OCI-LY7 (cell line): ENCODE measurements at places on chromosomes 3 and 15.

DNA sequence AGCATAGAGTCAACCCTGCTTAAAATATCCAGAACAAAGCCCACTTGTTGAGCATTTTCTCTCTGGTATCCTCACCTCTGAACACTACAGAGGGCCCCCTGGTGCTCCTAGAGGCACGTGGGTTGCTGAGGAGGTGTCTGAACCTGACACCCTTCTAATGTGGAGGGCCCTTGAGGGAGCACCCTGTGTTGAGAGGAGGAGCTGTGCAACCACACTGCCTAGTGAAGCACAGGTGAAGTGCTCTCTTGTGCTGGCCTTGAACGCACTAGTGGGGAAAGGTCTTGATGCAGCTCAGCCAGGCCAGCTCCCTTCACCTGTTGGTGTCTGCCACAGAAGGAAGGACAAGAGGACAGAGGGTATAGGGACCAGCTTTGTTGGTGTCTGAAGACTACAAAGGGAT lies 51.9 kb downstream of the CCK start:
- no peak for DNase-seq

DNA sequence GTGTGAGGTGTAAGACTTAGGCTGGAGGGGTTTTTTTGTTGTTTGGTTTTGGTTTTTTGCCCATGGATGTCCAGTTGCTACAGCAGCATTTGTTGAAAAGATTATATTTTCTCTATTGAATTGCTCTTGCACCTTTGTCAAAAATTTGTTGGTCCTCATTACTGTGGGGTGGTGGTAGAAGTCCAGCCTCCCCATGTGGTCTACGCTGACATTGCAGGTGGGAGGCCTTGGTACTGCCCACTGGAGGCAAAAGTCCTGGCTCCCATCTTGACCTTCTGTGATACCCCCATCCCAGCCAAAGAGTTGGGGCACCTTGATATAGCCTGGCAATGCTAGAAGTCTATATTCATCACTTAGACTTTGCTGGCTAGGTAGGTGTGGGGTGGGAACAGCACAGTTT lies 5.4 kb upstream of the RAB6B start:
- DNase-seq = no peak

DNA sequence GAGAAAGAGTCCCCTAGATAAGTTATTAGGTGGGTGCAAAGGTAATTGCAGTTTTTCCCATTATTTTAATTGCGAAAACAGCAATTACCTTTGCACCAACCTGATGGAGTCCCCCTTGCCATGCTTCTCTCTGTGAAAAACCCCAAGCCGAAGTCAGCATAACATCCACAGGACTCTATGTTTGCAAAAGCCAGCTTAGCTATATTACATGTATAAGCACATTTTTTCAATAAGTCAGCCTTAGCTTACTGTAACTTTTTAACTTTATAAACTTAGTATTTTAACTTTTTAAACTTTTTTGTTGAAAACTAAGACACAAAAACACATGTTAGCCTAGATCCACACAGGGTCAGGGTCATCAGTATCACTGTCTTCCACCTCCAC lies 21.4 kb upstream of the MUC20 start:
- DNase-seq = no peak

DNA sequence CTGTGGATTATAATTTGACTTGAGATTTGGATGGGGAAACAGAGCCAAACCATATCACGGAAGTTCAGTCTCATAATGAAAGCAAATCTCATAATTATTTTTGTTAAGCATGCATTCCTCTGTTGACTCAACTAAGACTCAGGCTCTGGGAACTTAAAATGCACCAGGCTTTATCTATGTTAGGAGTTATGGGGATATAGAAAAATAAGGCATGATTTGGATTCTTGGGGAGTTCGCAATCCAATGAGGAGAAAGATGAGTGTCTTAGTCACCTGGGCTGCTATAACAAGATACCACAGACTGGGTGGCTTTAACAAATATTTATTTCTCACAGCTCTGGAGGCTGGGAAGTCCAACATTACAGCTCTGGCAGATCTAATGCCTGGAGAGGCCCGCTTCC lies 89.4 kb upstream of the TJP1 start:
- no peak for DNase-seq

DNA sequence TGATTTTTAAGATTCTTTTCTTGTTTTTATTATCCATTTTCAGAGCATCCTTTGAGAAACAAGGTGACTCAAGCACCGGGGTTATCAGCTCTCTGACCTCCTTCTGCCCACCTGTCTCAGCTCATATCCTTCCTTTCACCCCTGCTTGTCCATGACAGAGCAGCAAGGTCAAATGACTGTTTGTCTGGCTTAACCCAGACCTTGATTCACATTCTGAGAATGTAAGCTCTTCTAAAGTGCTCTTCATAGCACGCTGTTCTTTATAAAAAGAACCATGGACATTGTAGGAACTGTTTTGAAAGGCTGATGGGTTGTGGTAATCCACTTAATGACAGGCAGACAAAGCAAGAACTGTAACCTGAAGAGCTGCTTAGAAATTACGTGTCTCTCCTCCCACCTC lies 122.5 kb downstream of the CHST2 start:
- no peak for DNase-seq

DNA sequence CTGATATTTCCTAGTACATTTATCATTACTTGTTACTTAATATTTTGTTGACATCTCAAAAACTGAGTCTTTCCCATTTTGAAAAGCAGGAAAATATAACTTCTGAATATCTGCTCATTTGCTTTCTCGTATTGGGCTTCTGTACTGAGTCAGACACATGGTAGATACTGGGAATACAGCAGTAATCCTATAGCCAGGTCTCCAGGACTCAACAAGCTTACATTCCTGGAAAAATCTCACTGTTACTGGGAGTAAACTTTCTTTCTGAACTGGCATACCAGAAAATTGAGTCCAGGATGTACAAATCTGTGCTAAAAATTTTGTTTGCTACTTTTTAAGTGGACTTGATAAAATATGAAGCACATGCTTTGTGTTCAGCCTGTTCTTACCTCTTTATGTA lies 240.4 kb downstream of the RBMS3 start:
- no peak for DNase-seq

DNA sequence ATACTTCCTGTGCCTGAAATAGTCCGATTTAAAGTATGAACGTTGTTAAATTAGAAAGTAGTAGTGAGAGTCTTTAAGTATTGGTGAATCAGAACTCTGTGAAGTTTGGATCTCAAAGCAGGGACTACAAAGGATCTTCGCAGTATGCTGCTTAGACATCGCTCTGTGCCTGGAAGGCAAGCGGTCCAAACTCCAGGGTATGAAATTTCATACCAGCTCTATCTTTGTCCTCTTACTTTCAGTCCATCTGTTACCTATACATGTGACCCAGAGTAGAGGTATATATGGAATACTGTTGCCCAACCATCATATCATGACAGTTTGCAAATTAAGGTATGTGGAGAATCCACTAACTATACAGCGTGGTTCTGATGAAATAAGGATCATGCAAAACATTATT lies 34.5 kb downstream of the VPS8 start:
- no peak for DNase-seq

- no peak for DNase-seq
These were observed 66.6 kb upstream of the UMPS start for GRCh38 chr3:124663690-124664089.

DNA sequence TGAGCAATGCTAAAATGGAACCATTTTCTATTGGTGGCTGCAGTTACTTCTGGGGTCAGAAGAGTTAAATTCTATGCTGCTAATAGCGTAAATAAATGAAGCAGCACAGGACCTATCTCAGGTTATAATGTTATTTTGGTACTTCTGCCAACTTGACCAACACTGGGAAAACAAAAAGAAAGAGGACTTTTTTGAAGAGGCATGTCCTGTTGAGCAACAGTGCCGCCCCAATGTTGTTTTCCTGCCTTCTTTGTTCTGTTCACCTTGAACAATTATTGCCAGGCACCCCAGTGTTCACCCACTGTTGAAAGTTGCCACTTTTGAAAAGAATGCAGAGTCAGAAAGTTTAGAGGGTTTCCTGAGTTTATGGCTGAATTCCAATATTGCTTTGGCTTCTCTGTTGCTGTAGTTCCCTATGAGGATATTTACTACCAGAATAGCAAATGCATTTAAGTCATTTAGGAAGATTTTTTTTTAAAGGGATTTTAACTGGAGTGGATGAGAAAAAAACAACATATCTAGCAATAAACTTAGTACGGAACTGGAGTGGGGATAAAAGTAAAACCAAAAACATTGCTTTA lies 679.0 kb upstream of the DPPA4 start:
- no peak for DNase-seq

GRCh38 chr3:1943395-1944118 lies 155.1 kb upstream of the CNTN4 start:
- no peak for DNase-seq

GRCh38 chr3:133283958-133284807 lies 115.7 kb upstream of the BFSP2 start:
- DNase-seq = no peak

DNA sequence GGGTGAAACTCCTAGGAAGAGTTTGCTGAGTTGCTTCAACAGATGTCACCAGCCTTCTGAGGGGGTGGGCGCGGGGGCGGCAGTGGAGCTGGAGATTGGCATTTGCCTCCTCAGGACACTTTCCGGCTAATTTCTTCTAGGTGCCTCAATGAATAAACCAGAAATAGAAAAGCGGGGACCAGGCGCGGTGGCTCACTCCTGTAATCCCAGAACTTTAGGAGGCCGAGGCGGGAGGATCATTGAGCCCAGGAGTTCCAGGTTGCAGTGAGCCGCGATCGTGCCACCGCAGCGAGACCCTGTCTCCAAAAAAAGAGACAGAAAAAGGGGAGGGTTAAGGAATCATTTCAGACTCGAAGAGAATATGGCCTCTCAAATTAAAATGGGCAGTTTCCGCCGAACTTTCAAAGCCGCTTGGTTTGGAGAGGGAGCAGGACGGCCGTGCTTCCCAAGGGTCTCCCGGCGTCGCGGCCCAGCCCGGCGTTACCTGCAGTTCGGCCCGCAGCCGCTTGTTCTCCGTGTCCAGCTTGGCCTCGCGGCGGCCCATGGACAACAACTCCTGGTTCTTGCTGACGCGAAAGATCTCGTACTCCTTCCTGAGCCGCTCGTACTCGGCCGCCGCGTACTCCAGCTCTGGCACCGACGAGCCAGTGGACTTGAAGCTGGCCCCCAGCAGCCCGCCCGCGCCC lies 587 bp downstream of the NPHP3 start:
- no peak for DNase-seq

GRCh38 chr3:128279601-128279880 lies 126.3 kb downstream of the EEFSEC start:
- DNase-seq = no peak

GRCh38 chr3:168431491-168431890 lies 335.8 kb upstream of the GOLIM4 start:
- no peak for DNase-seq

- no peak for DNase-seq
These were observed 56.9 kb upstream of the VGLL3 start for GRCh38 chr3:87047852-87048251.

DNA sequence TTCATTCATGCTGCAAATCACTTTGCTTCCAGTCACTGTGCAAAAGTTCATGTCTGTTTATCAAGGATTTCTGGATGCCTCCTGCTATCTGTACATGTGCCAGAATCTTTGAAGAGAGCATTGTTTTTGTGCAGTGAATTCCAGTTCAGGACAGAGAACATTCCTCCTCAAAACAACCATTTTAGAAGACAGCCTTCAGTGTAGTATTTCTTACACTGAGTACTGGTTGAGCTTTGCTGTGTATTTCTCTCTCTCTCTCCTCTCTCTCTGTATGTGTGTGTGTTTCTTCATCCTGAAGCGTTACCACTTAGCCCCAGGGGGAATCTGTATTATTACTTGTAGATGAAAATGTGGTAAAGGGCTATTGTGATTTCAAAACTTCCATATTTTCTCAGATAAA lies 123.8 kb upstream of the CHL1 start:
- DNase-seq = no peak

DNA sequence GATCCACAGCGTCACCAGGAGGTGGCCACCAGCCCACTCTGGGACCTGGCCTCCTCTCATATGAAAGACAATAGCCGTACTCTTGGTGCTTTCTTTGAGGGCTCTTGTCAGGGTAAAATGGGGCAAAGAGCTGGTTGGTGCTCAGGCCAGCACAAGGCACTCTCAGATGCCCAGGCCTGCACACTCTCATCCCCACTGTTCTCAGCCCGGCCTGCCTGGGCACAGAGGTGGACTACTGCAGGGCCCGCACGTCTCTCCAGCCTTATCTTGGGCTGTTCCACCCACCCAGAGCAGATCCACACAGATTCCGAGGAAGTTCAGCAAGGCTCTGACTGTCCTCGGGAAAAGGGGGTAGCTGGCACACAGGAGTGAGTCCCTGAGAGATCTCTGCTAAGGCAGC lies 122.8 kb upstream of the PRR20G start:
- DNase-seq = no peak

DNA sequence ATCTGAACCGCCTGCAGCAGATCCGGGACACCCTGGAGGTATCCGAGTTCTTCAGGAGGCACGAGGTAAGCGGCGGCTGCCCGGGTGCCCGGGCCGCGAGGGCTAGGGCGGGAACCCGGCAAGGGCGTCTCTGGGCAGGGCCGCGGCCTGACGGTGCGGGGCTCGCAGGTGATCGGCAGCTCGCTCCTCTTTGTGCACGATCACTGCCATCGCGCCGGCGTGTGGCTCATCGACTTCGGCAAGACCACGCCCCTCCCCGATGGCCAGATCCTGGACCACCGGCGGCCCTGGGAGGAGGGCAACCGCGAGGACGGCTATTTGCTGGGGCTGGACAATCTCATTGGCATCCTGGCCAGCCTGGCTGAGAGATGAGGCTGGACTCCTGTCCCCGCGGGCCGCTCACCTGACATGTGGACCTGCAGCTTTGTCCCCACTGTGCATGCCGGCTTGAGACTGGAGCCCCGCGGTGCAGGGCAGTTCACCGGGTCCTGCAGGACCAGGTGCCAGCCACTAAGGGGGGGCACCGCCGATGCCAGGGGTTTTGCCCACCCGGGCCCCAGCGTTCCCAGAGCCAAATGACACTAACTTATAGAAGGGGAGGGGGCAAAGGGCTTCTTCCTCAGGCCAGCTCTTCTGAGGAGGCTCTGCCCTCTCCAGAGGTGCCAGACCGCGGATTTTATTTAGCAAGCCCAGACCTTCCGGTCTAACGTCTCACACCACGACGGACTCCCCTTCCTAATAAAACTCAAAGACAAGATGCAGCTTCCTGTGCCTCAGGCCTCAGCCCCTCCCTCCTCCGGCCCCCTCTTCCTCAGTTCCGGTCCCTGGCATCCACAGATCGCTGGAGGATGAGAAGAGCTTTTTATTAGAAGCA lies 9.4 kb downstream of the ITPKA start:
- DNase-seq = no peak

DNA sequence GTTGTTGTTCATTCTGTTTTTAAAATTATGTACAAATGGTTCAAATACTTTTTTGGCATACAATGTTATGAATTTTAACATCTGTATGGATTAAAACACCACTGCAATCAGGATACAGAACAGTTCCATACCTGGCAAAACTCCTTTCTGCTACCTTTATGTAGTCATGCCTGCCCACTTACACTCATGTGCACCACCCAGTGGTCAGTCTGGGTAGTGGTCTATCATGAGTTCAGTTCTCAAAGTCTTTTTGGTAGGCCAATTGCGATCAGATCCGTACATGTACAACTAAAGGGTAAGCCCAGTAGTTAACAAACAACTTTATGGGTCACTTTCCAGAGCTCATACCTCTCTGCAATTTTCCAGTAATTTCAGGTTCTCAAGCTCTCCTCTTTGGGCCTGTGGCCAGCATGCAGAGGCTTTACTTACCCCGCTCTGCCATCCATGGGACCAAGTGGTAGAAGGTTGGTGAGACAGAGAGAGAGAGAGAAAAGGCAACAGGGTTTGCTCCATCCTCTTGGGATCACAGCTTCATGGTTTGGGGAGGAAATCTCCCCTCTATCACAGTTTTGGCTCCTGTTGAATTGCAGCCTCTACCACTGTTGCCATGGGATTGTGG lies 63.9 kb upstream of the FAM98B start:
- DNase-seq = peak; percentile 68
